Stimulated activated CD4-positive, alpha-beta T cell treated with anti-CD3 and anti-CD28 coated beads, Interleukin-12 subunit alpha, Interleukin-12 subunit beta, amount 100 ng/mL, for 4 hours (primary cell): ENCODE measurements at places on chromosomes 16 and 17.

DNA sequence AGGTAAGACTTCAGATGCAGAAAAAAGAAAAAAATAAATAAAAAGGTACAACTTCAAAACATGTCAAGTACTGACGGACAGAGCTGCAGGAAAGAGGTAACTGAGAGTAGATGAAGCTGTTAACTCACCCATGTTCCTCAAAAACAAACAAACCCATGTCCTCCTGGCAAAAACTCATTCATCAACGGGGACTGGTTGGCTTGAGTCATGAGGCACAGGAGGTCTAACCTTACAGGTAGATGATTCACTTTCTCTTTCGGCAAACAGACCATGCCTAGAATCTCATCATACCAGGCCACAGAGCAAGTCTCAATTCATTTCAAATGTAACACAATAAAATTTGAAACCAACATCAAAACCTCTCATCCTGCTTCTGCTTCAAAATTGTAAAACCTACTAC, 12.3 kb upstream of the FASN start:
- no peak for DNase-seq

DNA sequence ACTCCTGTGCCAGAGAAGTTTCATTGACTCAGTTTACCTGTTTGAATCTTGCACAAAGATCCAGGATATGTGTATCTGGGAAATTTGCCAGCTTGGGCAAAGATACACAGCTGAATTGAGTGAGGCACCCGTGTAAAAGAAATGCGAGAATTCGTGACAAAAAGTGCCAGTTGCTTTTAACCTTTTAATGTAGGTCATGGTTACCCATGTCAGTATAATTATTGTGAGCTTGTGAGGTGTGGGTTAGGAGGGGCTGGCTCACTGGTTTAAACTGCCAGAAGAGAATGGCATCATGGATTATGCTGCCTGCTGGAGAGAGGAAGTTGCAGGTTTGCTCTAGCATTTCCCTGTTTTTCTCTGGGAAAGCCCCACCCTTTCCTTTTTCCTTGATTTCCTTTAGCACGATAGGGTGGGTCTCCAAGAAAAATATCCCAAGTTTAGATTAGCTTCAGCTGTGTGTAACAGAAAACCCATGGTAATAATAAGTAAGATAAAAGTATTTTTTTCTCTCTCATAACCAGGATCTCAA, 24.8 kb upstream of the NDRG4 start:
- DNase-seq, result no peak

- no peak for DNase-seq
These were observed 14.9 kb downstream of the RCVRN start for GRCh38 chr17:9890124-9890523.

GRCh38 chr17:40364121-40364861, at the start of gene GJD3:
GJD3 (minus strand) TSS chr17:40364737; CDS start chr17:40363815, 922 bp downstream.
- DNase-seq, result no peak

DNA sequence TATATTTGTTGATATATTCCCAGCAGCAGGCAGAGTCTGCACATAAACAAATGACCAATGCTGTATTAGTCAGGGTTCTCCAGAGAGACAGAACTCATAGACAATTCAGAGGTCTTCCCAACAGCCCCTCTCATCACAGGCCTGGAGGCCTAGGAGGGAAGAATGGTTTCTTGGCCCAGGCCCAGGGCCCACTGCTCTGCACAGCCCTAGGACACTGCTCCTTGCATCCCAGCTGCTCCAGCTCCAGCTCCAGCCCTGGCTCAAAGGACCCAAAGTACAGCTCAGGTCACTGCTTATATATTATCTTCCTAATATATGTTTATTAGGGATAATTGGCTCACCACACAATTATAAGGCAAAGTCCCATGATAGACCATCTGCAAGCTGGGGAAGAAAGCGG, 749.9 kb downstream of the KCNJ2 start:
- DNase-seq, result no peak

DNA sequence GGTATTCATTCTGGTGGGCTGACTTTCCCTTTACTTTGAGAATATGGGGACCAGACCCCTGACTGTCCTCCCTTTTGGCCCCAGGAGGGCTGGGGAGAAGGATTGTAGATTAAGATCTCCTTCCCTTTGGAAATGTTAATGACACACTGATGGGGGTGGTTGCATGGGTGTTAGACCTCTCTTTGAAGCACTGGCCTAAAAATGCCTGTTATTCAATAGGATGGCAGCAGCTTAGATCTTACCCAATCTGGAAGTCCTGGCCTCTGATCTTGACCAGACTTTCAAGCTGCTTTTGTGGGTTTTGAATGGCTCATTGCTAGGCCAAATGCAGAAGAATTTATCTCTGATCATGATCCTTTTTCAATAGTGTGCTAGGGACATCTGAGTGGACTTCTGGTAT, 25.7 kb downstream of the MAP3K3 start:
- no peak for DNase-seq

DNA sequence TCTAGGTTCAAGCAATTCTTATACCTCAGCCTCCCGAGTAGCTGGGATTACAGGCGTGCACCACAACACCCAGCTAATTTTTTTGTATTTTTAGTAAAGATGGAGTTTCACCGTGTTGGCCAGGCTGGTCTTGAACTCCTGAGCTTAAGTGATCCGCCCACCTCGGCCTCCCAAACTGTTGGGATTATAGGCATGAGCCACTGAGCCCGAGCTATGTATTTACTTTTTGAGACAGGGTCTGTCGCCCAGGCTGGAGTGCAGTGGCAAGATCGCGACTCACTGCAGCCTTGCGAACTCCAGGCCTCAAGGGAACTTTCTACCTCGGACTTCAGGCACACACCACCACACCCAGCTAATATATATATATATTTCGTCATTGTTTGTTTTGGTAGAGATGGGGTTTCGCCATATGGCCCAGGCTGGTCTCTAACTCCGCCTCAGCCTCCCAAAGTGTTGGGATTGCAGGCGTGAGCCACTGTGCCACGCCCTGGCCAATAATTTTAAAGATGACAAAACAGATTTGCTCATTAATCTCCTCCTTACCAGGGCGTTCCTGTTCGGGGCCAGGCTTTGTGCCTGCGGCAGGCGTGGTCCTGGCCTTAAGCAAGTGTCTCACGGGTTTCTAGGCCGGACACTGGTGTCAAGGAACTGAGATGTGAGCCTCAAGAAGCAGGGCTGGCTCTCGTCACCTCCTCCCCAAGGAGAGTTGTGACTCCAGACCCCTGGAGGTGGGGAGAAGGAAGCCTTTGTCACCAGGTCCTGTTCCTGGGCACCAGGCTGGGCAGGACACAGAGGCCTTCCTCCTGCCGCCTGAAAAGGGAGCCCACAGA, 4.3 kb upstream of the NPW start:
- no peak for DNase-seq

DNA sequence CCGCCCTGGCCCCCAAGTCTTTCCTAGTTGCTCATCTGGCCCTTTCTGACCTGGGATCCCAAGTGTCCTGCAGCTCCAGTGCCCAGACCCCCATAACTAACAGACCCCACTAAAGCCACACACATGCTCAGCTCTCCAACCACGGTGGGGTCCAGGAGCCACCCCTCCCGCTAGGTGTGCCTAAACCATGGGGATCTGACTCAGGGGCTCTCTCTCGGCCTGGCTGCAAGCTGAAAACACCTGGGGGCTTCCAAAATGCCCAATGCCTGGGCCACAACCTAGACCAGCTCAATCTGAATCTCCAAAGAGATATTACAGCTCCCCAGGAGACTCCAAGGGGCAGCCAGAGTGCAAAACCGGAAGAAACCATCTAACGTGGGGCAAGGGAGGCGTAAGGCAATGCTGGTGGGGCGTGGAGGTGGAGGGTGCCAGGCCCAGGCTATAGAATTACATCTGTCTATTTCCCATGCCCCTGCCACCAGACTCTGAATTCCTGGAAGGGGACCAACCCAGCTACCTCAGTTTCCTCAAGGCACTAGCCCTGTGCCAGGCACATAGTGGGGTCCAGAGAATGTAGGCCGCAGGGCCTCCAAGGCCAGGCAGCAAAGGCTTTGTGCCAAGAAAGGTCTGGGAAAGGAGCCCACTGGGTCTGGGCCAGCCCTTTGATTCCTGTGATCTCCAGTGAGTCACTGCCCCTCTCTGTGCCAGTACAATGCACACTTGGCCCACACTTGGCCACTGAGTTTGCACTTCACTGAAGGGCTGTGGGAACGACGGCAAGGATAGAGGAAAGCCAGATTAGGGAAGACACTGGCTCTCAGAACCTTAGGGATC, 3.3 kb downstream of the CD2BP2 start:
- no peak for DNase-seq

GRCh38 chr17:78780335-78780734, 1.7 kb downstream of the CYTH1 start:
- no peak for DNase-seq

GRCh38 chr17:16935786-16936185, 36.1 kb downstream of the TNFRSF13B start:
- DNase-seq, result no peak

DNA sequence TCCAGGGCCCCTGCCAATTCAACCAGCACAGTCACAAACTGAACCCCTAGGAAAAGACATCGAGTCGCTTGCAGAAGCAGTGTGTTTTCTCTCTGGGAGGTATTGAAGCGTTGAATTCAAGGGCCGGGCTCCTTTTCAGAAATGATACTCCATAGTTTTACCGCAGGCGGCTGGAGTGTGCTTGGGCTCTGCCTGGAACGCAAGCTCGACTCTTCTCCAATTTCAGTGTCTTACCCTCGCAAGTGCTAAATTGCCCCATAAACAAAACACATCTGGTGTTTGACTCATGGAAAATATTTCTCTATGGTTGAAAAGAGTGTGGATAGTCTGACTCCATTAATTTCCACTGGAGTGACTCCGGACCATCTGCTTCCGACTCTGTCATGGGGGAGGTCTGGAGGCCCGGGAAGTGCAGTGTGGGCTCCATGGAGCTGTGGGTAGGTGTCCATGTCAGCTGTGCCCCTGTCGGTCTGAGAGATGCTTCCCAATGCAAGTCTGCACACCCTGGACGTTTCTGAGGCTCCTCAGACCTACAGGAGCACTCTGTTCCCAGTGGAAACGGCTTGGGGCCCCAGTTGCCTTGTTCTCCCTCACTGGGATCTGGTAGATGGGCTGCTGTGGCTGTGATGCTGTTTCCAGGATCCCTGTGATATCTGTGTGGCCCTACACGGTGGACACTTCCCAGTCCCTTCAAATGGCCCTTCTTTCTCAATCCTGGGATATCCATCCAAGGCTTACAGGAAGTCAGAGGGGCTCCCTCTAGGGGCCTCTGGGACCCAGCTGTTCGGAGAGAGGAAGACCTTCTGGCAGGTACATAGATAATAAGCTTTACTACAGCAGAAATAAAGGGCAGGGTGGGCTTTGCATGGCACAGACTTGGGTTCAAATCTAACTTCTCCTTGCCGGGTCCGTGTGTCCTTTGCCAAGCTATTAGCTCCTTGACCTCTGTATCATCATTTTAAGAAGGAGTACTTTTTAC, 119.8 kb upstream of the CDH13 start:
- no peak for DNase-seq

- DNase-seq, result no peak
These were observed 21.9 kb downstream of the STAT5A start for GRCh38 chr17:42309986-42310786.

- no peak for DNase-seq
These were observed 424 bp upstream of the NUBP1 start for GRCh38 chr16:10743227-10743609.

DNA sequence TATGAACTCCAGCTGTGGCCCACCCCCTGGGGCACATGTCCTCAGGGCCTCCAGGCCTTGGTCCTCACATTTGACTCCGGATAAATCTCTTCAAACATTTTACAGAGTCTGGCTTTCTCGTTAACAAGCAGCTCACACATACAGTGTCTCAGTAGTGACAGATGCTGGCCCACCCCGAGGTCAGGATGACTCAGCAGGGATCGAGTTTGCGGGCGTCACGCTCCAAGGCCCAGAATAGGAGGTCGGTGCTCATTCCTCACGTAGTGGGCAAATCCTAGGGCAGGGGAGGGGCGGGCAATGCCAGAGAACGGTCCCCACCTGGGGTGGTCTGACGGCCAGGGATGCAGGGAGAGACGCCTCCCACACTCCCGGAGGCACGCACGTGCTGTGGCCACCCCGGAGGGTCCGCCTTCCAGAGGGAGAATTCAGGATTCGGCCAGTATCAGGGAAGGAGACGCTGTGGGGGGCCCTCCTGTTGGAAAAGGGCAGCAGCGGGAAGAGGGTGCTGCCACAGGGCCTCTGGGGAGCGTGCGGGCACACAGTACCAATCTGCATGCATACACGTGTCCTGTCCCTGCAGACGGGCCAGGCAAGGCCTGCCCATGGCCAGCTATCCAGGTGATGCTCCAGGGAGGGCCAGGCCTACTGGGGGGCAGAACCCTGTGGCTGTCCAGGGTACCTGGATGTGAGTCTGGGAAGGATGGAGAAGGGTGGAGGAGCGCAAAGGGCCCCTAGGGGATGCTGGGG, 8.6 kb downstream of the SLC7A5 start:
- no peak for DNase-seq

DNA sequence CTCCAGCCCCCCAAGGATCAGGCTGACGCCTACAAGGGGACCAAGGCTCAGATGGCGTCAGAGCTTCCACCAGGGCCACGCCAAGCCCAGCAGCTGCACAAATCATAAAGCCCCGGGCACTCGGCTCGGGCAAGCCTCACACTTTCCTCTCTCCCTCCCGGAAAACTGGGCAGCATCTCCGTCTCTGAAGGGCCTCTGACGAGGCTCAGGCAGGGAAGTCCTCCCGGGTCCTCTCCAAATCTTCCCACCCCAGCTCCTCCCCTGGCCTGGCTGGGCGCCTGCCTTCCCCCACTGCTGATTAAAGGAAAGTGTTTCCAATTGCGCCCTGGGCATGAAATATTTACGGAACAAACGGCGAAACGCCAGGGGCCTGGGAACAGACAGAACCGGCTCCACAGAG, 38.5 kb downstream of the PIEZO1 start:
- no peak for DNase-seq

DNA sequence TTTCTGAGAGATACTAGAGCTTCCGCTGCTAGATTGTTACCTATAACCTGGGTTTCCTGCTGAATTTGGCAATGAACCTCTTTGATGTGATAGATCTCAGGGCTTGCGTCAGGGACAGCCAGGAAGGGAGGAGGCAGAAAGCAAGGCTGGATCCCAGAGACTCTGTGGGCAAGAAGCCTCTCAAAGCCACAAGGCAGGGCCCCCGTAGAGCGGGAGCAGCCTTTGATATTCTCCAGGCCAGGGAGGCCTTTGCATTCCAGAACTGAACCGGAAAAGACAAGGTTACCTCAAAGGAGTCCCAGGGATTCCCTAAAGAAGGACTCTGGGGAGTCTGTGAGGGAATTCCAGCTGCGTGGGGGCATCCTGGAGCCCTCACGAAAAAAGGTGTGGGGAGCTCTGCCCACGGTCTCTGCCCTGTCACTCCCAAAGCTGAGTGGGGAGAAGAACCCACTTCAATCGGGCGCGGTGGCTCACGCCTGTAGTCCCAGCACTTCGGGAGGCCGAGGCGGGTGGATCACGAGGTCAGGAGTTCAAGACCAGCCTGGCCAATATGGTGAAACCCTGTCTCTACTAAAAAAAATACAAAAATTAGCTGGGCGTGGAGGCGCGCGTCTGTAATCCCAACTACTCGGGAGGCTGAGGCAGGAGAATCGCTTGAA, 14.3 kb upstream of the SCIMP start:
- DNase-seq, result no peak
